ENCODE measurements at places on chromosomes 4 and X. TPM values are rescaled to one million over a fixed set of nuclear protein-coding genes. Genes with fewer than 3 reads are reported as not detected.

GAB3 gene
- total RNA-seq, result 0.61 TPM

SATL1 gene
- not detected for total RNA-seq

FAM184B gene
- total RNA-seq, result not detected

INTU gene
- total RNA-seq, result 2.8 TPM

CXorf49 gene
- total RNA-seq, result not detected

VCX3A gene
- total RNA-seq, result 0.21 TPM

ADH7 gene
- not detected for total RNA-seq

SPANXB1 gene
- total RNA-seq, result not detected

COL4A6 gene
- total RNA-seq, result not detected

- DNase-seq, result no peak
Measured at GRCh38 chr4:1027915-1028238, 16.5 kb downstream of the FGFRL1 start.

GRCh38 chr4:56650262-56651055 is 30.6 kb downstream of the HOPX start:
- DNase-seq, result peak; percentile 7

DNA sequence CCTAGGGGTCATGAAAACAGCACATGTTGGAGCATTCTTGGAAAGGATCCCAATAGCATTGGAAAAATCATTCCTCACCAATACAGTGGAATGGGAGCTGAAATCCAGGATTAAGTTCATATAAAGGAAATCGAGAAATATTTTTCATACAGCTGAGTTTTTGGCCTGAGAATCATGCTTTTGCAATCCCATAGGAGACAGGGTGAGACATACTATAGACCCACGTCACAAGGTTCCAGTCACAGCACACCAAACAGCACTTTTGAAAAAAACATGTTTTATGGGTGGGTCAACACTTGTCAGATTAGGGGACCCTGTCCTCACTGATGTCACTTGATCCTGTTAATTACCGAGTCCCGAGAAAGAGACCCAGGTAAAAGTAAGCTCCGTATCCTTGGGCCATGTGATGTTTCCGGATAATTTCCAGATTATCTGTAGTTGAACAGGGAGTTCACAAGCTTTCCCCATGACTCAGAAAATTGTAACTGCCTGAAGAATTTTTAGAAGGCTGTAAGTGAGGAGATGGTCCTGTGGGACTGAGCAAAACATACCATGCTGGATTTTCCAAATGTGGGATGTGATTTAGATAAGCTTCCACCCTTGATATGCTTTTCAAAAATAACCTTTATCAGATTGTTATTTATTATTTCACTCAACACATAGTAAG is 80.9 kb upstream of the TLR3 start:
- no peak for DNase-seq

DNA sequence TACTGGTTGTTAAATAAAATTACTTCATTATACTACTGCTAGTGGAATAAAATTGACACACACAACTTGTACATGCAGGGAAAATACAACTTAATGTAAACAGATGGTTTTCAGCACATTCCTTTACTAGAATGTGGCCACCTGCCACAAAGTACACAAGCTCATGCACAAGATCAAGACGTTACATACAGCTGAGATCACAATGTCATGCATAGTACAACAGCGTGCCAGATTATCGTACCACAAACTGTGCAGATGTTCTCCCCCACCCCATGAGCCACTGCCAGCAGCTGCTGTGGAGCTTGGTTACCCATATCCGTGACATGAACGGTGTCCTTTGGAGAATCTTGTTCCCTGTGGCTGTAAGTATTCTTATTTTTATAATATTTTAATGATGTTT is 27.7 kb downstream of the FBXO8 start:
- no peak for DNase-seq

GRCh38 chr4:56255820-56256219 is 131.5 kb downstream of the AASDH start:
- peak; percentile 9 for DNase-seq

DNA sequence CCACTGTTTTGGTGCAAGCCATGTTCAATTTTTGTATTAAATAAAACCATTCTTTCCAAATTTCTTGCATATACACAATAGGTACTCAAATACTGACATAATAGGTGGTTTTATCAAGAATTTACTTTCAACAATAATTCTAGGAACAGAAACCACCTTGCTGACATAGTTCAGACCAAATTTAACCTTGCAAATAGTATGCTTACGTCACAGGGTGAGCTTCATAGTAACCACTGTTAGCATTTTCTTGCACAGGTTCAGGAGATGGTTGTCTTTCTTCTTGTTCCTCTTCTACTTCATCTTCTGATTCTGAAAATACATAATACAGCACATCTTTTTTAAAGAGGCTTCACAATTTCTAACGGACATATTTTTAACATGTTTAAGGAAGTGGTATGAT is 17.6 kb downstream of the G3BP2 start:
- DNase-seq, result no peak

DNA sequence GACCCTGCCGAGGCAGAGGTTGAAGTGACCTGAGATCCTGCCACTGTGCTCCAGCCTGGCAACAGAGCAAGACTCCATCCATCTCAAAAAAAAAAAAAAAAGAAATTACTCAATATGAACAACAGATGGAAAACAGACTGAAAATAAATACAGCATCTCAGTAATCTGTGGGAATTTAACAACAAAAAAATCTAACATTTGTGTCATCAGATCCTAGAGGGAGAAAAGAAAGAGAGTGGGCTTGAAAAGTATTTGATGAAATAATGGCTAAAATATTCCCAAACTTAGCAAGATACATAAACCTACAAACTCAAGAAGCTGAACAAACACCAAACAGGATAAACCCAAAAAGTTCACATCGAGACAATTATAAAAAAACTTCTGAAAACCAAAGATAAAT is 84.7 kb downstream of the CENPC start:
- DNase-seq, result no peak

DNA sequence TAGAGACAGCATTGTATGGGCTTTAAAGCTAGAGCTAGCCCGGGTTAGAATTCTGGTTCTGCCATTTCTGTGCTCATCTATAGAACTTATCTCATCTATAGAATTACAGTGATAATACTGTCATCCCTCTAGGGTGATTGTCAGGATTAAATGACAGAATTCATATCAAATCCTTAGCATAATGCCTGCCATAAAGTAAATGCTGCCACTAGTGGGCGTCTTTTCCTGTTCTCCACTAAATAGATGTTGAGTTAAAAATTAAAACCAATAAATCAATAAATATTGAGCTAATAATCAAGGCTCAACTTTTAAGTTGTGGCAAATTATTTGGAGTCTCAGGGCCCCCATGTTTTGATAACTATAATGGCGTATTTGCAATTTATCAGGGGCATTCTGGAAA is 19.7 kb downstream of the GRIA3 start:
- DNase-seq, result no peak

GRCh38 chrX:79604364-79604763 is 237.2 kb upstream of the ITM2A start:
- no peak for DNase-seq

DNA sequence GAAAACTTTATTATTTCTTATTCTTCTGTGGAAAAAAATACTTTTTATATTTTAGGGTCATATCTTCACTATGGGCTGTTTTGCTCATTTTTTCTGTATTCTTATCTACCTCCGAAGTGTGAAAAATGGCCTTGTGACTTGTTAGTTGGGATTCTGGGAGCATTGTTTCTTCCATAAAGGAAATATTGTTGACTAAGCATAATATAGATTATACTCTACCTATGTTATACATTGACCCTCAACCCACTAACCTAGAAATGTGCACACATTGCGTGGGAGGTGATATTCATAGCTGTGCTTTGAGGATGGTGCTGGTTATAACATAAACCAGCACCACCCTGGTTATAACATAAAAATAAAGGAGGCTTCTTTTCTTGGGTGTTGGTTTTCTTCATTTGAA is 259.2 kb upstream of the AADAT start:
- DNase-seq, result no peak

DNA sequence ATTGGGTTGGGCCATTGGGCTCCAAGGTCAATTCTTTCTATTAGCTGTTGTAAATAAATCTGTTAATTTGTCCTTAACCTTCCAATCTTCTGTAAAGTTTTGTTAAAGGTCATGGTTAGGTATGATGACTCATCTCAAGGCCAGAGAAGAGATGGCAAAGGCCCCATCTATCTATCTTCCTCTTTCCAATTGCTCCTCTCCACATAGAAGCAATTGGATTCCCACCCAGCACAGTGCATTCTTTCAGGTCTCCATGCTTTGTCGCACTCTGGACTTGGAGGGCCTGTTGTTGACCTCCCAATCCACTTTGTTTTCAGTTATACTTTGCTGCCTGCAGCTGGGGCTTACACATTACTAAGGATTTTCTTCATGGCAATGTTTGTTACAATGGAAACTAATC is 118.5 kb downstream of the MFAP3L start:
- no peak for DNase-seq

GRCh38 chr4:150401083-150401687 is 180.8 kb upstream of the MAB21L2 start:
- DNase-seq, result no peak

- DNase-seq, result peak; percentile 84
Measured at GRCh38 chrX:44400588-44400987, 57.1 kb upstream of the EFHC2 start.

DNA sequence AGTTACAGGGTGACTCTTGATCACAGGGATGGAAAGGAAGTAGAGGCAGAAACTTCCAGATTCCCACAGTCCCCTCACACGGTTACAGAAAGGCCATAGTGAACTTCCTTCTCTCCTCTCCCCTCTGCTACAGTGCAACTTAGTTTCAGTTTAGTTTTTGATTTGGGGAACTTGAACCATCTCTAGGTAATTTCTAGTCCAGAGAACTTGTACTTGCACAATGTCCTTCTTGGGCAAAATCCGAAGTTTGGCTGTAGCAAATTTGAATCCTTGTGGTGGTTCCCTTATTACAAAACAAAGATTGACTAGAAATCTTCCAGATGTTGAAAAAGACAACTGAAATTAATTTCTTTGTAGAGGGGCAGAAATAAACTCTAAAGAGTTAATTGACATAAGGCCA is 1.2 kb upstream of the BLTP1 start:
- DNase-seq, result no peak

GRCh38 chr4:7841071-7841470 is 98.6 kb downstream of the AFAP1 start:
- no peak for DNase-seq

DNA sequence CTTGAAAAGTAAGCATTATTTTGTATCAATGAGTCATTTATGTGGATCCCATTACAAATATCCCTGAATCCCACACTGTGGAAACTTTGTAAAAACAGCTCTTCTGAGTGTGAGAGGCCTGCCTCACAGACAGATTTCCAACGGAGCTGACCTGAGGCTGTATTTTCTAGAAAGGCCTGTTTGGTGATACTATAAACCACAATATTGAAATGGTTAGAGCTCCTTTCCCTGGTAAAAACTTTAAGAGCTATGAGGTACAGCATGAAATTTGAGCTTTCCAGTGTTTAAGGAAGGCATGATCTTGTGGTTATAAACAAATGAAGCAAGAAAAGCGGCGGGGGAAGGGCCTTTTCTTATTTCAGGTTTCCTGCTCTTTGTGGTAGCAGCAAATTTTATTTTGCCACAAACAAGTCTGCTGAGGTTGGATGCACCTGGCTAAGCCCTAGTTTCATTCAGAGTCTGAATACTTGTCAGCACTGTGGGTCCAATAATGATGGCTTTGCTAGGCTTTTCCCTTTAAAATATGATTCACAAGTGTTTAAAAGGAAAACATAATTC is 86.8 kb upstream of the ETNPPL start:
- no peak for DNase-seq

GRCh38 chr4:8350352-8350751 is 80.8 kb downstream of the HTRA3 start:
- DNase-seq, result no peak

GRCh38 chr4:185582651-185583400 is 47.5 kb upstream of the PDLIM3 start:
- no peak for DNase-seq

DNA sequence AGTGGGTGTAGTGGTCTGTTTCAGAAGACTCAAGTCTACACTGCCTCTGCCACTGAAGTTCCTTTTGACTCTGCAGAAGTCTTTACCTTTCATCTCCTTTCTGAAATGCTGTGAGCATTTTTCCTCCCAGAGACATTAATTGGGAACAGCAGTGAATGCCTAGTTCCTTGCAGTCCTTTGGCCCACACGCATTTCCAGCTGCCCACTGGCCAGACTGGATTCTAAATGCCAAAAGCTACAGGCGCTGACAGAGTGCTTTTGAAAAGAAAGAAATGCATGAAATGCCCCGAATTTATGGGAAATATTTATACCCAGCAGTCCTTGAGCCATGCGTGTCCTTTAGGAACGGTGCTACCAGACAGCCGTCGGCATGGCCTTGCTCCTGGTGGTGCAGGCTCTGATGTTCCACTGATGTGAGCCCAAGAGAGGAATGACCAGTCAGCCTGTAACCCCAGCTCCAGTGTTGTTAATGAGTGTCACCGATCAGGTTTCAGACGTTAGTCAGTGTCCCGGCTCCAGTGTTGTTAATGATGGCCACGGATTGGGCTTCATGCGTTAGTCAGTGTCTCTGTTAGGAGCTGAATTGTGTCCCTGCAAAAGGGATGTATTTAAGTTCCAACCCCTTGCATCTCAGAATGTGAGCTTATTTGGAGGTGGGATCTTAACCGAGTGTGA is 132.6 kb downstream of the TBL1X start:
- DNase-seq, result no peak

- no peak for DNase-seq
Measured at GRCh38 chr4:36677112-36677511, 395.7 kb downstream of the DTHD1 start.

DNA sequence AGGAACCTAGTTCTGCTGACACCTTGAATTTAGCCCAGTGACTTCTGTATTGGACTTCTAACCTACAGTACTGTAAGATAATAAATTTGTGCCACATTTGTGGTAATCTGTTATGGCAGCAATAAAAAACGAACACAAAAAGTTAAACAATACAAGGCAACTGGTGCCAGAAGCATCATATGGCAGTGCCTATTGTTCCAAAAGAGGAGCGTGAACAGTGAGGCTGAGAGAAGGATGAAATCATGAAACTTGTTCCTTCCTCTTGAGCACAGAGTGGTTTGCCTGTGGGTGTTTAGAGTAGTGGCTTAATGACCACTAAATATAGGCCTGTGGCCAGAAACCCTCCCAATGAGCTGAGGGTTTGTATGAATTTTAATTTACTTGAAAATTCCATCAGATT is 69.7 kb upstream of the PGRMC2 start:
- DNase-seq, result no peak

DNA sequence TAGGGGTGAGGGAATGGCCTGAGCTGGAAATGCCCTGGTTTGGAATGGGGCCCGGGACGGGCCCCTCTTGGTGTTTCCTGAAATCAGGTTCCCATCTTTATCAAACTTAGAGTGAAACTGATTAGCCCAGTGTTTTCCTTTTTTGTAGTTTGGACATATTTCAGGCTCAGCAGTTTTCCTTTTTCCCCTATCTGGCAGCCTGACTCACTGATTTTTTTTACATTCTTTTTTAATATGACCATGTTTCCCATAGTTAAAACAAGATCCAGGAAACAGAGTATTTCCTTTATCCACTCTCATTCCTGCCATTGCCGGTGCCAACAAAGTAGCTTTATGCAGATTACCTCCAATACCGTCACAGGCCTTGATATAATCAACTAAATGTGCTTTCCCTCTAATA is 20.5 kb upstream of the C4orf17 start:
- no peak for DNase-seq

All from SK-MEL-5 (cell line).